ENCODE measurements at places on chromosomes 5 and 9.

- DNase-seq, result no peak
Measured at GRCh38 chr5:37871023-37871815, 31.4 kb upstream of the GDNF start.

- no peak for DNase-seq
Measured at GRCh38 chr5:145803112-145804004, 31.8 kb downstream of the PRELID2 start.

DNA sequence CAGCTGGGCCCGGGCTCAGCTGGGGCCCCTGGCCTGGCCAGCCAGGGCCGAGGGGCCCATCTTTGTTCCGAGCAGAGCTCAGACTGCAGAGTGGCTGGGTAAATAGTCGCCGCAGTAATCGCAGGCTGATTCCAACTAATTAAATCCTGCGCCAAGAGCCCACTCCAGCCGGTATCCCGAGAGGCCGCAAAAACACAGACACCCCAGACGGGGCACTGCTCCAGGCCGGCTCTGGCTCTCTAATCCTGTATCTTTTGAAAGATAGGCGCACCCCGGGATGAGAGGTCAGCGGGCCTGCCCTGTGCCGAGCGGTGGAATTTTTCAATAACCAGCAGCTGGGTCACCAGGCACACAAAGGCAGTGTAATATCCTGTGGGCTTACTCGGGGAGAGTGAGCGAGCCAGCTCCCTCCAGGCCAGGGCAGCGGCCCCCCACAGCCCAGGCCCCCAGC, 57.7 kb downstream of the LMX1B start:
- DNase-seq, result peak; percentile 41

DNA sequence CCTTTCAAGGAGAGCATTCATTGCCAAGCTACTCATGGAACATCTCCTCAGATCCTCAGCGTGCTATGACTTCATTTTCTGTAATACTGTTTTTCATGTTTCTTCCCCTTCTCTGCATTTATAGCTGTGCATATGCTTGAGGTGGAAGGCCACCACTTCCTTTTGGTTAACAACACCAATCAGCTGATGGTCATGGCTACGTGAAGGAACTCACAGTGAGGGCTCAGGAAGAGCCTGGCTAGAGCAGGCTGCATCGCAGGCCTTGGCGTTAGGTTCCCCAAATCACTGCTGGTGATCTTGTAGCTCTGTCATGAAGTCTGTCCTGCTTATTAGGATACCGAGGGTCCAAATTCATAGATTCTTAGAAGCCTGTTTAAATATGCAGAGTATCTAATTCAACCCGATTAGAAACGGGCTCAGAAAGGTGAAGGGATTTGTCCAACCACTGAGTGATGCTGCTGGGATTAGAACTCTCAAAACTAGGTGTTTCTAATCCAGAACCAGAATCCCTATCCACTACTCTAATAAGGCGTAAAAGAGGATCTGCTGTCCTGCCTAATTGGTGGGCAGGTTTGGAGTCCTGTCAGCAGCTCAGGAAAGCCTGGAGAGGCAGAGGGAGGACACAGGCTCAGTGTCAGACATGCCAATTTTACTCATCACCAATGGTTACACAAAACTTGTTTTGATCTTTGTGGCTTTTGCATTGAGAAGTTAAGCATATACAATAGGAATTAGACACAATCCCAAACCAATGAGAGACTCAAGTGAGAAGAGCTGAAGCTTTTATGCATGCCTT, 7.5 kb downstream of the SYK start:
- no peak for DNase-seq

GRCh38 chr5:54595721-54596120, 78.2 kb downstream of the SNX18 start:
- no peak for DNase-seq

- no peak for DNase-seq
Measured at GRCh38 chr5:60546207-60546606, 153.8 kb downstream of the DEPDC1B start.

GRCh38 chr5:32711681-32712480, 760 bp downstream of the NPR3 start:
- DNase-seq, result no peak

DNA sequence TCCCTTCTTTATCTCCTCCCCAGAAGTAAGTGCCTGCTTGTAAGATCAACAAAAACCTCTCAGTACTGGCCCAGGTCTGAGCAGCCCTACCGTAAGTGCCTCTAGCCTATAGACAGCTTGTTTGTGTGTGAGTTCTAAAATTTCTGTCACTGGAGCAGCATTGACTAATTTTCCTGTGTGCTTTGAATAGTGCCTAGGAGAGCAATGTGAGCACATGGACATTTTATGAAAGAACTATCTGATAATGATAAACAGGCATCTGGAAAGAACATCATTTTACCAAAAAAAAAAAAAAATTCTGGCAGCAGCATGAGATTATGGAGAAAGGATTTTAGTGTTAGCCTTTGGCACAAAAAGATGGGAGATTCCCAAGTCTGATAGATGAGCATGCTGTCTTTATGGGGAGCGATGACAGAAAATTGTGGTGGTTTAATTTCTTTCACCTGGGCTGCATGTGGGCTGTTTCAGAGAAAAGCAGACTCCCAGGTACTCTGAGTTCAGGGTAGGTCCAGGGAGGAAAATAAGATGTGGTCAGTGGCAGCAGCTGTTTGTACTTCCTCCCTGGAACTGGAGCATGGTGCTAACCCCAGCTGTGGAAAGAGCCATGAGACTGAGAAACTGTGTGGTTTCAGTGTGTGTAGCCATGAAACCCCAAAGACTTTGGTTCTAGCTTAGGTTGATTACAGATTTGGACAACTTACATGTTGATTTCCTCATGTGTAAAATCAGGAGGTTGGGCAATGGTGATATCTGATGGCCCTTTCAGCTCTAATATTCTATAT, 419.9 kb downstream of the NTRK2 start:
- DNase-seq, result no peak

DNA sequence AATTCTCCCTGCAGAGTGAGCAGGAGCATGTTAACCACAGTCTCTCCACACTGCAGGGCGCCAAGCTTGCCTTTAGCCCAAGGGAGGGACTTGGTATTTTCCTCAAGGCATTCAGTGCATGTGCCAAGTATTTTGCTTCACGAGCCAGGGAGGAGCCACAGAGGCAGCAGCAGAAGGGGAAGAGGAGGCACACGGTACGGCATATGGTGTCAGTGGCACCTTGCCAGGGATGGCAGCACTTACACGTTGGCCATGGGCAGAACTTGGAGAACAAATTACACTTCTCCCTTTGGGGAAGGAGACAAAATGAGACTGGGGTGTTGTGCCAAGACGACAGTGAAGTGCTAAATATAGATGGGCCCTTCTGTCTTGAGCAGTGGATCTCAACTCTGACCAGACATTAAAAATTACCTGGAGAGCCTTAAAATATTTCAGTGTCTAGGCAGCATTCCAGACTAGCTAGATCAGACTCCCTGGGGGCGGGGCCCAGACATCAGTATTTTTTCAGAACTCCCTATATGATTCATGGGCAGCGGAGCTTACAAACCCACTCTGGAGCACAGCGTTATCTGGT, 155.8 kb downstream of the DRD1 start:
- no peak for DNase-seq

DNA sequence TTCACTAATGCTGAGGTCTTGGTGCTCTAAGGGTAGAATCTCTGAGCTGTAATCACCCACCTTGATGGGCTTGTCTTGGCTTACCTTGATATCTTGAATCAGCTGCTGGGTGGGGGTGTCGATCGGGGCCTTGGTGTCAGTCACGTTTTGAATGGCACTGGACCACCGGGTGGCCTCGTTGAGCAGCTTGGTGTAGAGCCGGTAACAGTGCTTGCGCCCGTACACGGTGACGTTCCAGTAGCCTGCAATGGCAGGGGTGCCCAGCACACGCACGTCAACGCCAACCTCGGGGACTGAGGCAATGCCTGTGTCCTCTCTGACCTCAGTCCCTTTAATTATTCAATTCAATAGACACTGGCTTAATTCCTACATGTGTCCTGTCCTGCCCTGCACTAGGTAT, 63.1 kb upstream of the RETREG1 start:
- DNase-seq, result no peak

GRCh38 chr9:132945186-132946130, 1.0 kb upstream of the TSC1 start:
- no peak for DNase-seq

- DNase-seq, result no peak
Measured at GRCh38 chr5:61332851-61333320, 828 bp downstream of the ZSWIM6 start.
